CD4-positive, alpha-beta T cell treated with Interleukin-15 for 4 hours (primary cell): ENCODE measurements at places on chromosomes 7 and 10.

- DNase-seq = no peak
Measured at GRCh38 chr10:78764436-78764835, 304.3 kb upstream of the ZMIZ1 start.

GRCh38 chr10:97186911-97187310, 1.2 kb upstream of the SLIT1 start:
- DNase-seq = no peak

DNA sequence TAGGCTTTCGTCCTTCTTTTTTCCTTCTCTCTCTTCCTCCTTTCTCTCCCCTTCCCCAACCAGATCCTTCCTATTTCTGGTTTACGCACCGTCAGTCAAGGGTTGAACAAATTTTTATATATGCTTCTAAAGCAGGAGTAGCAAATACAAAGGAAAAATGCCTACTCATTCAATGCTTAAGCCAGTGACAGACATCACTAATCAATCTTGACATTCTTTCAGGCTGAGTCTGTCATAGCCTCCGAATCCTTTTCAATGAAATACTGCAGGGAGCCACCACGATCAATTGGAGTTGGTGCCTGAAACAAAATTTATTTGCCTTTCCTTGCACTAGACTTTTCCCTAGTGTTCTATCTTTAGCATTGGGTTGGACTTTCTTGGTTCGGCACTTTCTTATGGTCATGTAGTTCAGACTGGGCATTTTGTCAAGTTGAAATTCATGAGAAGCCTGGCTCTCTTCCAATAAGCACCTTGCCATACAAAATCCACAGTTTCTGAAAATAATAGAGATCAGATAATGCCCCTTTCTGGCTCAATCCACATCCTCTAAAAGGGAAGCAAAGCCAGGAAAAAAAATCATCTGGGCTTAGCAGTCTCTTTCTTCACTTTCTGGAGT, 239.5 kb upstream of the PLXNA4 start:
- DNase-seq = no peak

GRCh38 chr10:17742918-17743317, 9.1 kb upstream of the TMEM236 start:
- DNase-seq = peak; percentile 72

DNA sequence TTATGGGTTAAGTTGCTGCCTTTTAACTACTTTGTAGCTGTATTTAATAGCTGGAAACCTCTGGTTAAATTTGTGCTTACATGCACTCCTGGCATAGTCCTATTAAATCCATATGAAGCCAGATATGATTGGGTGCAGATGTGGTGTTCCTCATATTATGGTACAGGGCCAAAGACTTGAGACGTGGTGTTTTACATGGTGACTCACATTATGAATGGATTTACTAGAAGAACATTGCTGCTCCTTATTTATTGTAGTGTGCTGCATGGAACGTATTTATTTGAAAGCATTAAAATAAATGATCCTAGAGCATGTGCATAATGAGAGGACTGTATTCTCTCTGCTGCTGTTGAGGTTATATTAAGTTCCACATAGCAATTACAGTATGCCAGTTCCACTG, 224.1 kb downstream of the SLC25A13 start:
- no peak for DNase-seq

DNA sequence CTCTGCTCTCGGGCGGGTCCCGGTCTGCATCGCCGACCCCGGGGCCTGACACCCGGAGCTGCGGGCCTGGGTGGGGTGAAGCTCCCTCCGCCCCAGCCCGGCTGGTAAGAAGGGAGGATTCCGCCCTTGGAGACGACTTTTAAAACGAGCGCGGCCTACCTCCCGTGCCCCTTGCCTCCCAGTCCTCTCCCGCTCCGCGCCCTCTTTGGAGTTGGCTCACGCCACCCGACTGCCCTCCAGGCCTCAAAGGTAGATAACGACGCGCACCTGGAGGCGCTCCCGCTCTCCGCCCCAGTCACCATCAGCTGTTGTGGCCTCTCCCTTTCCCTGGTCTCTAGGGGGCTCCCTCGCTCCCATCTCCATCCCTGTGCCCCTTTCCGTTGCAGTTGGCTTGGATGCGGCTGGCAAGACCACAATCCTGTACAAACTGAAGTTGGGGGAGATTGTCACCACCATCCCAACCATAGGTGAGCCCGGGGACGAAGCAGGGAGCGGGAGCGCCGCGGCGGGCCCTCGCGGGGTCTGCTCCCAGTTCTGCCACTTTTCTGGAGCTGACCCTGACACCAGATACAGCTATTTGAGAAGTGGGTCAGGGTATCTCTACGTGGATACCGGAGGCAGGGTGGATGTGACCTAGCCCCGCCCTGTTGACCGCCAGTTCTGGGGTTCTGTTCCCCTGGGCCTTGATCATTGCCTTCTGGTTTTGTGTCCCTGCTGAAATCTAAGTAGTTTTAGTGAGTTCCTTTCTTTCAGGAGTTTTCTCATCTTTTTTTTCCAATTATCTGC, 679 bp downstream of the ARF5 start:
- DNase-seq = peak; percentile 26

- DNase-seq = no peak
Measured at GRCh38 chr10:49311555-49312236, 12.7 kb downstream of the C10orf71 start.

- no peak for DNase-seq
Measured at GRCh38 chr7:23964715-23965114, 254.7 kb downstream of the STK31 start.

GRCh38 chr7:101804967-101805366, 12.5 kb upstream of the CUX1 start:
- DNase-seq = no peak

GRCh38 chr10:63798599-63799498, 277.6 kb downstream of the REEP3 start:
- DNase-seq = no peak

- no peak for DNase-seq
Measured at GRCh38 chr10:92103376-92104090, 180.0 kb downstream of the BTAF1 start.

GRCh38 chr7:128197589-128197988, 43.5 kb upstream of the LEP start:
- DNase-seq = no peak

DNA sequence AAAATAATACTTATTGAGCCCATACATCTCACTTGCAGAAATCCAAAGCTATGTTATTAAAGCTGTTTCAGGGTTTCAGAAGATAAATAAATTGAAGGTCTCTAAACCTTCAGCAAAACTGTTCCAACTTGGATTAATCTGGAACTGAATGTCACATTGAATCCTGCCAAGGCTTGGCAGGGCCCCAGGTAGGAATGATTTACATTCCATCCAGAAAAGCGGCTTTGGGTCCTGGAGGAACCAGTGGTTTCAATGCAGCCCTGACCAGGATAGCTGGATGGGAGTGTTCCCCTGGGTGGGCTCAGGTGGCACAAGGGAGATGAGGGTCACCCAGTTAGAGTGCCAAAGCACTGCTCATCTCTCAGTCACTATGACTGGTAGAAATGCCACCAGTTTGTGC, 37.0 kb upstream of the TMEM72 start:
- DNase-seq = no peak

- peak; percentile 55 for DNase-seq
Measured at GRCh38 chr7:39746103-39746819, 122.9 kb downstream of the RALA start.

GRCh38 chr10:14926722-14927416, 27.0 kb downstream of the DCLRE1C start:
- DNase-seq = no peak

DNA sequence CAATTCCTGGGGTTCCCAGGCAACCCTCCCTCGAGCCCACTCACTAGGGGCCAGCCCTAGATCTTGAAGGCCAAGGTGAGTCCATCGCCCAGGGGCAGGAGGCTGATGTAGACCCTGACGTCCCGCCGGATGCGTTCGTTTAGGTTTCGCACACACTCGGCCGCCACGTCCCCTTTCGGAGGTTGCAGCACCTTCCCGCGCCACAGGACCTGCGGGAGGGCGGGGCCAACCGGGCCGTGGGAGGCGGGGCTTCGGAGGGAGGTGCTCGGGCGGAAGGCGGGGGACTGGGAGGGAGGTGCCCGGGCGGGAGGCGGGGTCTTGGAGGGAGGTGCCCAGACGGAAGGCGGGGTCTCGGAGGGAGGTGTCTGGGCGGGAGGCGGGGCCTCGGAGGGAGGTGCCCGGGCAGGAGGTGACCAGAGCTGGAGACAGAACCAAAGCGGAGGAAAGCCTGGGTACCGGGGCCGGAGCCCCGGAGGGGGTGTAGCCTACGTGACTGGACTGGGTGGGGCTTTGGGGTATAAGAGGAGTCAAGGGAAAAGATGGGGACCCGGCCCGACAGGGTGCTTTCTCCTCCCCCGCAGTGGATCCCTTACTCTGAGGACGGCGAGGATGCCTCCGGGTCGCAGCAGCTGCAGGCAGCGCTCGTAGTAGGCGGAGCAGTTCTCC, 1.6 kb downstream of the COMTD1 start:
- peak; percentile 98 for DNase-seq
